ENCODE measurements at places on chromosomes 7 and 10.
A peak's percentile ranks its signal among the peaks of the same experiment; 100 is the strongest.

- DNase-seq, result no peak
Observed at GRCh38 chr10:18743926-18744325, 84.7 kb downstream of the ARL5B start.

GRCh38 chr7:67729771-67730170, 733.1 kb downstream of the TYW1 start:
- no peak for DNase-seq

DNA sequence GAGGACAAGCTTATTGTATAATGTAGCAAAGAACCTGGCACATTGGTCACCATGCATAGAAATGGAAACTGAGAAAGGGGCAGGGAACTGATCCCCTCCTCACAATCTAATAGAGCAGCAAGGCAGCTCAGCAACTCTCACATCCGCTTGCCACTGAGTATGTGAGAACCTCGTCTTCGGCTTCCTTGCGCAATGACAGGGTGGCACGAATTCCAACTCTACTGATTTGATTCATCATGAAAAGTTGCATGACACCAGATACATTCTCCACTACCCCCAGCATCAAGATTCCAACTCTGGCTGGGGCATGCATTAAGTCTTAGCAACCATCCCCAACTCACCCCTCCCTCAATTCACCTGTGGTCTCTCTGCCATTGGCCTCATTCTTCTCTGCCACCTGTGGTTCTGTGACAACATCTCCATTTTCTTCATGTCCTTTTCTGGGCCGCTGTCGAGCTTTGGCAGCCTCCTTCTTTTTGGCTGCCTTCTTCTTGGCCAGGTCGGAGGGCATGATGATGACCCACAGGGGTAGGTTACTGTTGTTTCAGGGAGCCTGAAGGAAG, 976 bp downstream of the ABCF2 start:
- no peak for DNase-seq

- DNase-seq, result no peak
Observed at GRCh38 chr7:69105092-69105491, 493.2 kb upstream of the AUTS2 start.

GRCh38 chr7:29413626-29414136, 150.0 kb upstream of the PRR15 start:
- peak; percentile 69 for DNase-seq

DNA sequence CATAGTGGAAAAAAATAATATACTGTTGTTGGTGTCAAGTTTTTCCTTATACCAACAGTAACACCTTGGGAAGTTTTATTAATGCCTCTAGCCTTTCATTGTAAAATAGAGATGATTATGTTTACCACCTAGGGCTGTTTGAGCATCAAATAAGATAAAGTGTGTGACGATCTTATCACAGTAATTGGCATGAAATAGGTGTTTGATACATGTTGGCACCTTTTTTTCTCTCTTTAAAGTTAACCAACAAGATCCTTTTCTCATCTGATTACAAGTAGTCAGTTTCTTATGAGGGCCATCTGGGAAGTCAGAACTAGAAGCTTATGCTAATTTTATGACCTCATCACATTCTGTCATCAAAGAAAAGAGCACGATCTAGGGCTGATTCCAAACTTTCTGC, 669.5 kb downstream of the CCSER2 start:
- DNase-seq, result no peak

DNA sequence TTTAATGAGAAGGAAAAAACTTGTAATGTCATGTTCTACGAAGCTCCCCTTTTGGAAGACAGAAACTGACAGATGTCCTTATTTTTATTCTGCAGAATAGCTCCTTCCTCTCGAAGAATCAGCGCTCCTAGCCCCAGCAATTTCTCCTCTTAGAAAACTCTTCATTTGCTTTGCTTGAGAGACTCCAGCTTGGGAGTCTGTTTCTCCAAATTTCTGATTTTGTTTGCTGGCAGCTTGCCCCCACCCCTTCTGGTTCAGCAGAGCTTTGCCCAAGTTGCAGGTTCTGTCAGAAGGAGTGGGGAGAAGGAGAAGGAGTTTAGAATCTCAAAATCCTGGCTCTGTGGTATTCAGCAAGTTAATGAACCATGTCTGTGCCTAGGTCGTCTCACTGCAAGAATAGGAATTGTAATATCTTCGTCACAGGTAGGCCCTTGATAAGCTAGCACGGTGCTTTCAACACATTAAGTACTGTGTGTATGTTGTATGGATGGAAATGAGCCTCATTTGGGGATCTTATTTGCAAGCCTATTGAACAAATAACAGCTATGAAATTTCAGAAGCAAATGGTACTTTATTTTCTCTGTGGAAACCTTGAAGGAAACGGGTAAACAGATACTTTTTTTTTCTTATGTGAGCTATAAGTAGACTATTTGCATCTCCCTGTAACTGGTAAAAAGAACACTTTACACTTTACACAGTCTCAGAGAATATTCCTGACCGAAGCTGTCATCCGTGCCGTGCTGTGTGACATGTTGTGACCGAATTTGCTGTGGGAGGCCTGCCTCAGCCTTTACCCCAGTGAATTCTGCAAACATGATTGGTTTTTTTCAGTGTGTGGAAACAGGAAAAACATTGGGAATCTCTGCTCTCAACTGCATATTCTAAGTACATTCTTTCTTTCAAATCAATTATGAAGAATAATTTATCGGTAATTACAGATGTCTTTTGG, 290.9 kb downstream of the CAMK1D start:
- DNase-seq, result no peak

- no peak for DNase-seq
Observed at GRCh38 chr10:2935647-2936386, 131.5 kb upstream of the PFKP start.

GRCh38 chr10:96227206-96227605, 44.2 kb downstream of the BLNK start:
- DNase-seq, result no peak

DNA sequence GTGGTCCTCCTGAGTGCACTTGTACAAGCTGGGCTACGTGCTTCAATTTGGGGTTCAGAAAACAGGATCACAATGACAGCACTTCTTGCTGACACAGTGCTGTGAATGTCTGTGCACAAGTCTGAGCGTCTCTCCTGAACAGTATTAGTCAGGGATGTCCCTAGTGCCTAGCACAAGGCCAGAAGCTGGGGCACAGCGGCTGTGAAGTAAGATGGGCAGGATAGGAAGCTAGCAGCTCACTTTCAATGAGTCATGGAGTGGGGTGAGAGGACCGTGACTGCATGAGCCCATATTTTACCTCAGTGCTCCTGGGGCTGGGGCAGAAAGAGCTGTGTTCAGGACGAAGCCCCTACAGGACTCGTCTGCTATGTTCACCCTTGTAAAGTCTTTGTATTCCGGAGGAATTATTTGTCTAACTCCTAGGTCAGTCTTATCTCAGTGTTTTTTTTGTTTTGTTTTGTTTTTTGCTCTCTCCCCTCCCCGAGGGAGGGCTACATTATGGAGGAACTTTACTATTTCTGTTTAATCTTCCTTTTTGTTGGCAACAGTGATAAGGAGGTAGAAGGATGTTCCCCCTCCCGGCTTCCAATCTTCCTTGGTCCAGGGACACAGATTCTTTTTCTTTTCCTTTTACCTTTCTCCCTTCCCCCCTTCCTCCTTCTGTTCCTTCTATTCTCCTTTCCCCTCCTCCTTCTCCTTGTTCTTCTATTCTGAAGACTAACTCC, 2.8 kb upstream of the LRMDA start:
- no peak for DNase-seq

GRCh38 chr10:110364531-110364937, 59.8 kb upstream of the SMNDC1 start:
- DNase-seq, result no peak

DNA sequence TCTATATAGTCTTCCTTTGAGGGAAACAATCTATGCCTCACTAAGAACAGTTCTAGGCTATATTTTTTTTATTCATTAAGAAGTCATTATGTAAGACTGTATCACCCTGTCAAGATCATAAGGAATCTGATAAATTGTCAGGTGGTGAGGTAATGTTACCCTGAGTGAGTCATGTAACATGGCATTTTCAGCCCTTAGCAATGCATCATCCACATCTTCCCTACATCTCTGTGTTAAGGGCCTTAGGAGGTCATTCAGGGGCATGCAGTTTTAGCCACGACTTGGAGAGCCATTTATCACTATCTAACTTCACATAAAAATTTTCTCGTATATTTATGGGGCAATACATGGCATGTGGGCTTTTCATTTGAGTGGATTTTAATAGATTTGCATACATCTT, 924.5 kb upstream of the MBL2 start:
- no peak for DNase-seq

GRCh38 chr10:51137756-51138529, 63.7 kb downstream of the PRKG1 start:
- no peak for DNase-seq

GRCh38 chr7:43112941-43113621, 634 bp downstream of the HECW1 start:
- peak; percentile 20 for DNase-seq

DNA sequence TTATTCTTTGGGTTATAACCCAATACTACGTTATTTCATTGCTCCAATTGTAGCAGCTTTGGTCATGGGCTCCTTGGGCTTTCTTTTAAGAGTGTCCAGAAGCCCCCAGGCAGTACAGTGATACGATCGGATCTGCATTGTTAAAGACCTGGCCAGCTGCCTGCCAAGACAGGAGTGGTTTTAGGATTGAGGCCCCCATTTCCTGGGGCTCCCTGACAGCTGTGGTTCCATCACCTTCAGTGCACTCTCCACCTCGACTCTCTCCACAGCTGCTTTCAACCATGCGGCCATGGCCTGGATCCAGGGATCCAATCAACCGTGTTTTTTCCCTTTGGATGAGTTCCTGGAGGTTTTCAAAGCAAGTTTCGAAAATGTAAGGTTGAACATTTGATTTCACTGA, 123.4 kb upstream of the BTBD16 start:
- no peak for DNase-seq
